Stimulated activated CD8-positive, alpha-beta memory T cell treated with anti-CD3 and anti-CD28 coated beads, Interleukin-4, amount 100 ng/mL, for 48 hours (primary cell): ENCODE measurements at places on chromosomes 1 and 21.

DNA sequence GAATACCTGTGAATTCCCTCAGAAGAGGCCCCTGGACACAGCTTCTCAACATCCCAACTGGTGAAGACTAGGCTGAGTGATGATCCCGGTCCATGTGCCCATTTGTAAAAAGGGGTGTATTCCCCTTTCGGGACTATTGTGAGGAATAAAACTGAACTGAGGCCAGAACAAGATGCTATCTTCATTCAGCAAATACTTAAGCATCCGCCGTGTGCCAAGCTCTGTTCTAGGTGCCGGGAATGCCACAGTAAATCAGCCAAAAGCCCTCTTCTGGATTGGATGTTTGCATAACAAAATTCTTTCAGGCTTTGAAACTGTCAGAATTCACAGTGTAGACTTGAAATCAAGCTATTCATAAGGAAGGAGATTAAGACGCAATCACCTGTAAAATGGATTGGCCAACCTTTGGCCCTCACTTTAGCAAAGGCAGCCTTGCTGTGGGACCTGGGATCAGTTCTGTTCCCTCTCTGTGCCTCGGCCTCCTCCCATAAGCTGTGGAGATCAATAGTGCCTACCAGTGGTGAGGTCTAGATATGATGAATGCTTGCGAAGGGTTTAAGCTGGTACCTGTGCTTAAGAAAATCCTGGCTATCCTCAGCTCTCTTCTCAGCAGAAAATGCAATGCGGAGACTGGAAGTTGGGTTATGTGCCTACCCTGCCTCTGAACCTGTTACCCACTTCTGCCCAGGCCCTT is 1.8 kb downstream of the ALPL start:
- no peak for DNase-seq

- DNase-seq = no peak
Measured at GRCh38 chr1:41365772-41366454, 4.7 kb downstream of the FOXO6 start.

DNA sequence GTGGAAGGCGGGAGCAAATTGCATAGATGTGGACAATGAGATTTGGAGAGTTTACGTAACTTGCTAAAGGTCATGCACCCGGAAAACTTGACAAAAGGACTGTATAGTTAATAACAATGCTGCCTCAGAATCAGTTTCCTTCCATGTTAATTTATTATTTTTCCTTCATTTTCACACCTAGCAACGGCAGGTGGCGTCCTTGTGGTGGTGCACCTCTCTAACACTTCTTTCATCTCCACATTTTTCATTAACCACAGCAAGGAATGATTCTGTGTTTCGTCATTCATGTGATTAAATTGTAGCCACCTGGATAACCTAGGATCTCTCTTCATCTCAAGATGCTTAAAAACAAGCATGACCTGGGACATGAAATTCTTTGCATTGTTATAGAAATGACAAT is 2133.0 kb downstream of the NCAM2 start:
- DNase-seq = no peak

DNA sequence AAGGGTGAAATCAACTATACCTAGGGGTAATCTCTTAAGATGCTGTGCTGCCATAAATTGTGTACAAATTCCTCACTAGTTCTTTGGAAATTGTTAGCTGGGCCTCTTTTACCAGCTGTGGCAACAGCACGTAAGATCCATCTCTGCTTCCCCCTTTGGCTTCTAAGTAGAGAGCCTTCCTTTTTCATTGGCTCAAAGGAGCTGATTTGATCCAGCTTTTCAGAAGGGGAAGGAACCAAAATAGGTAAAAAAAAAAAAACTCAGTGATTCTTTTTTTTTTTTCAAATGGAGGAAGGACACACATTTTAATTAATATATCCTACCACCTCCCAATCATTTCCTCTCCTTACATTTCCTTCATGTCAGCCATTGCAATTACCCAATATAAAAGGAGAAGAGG is 4.0 kb upstream of the RCAN1 start:
- DNase-seq = no peak

- DNase-seq = no peak
Measured at GRCh38 chr1:96256130-96256790, 465.3 kb upstream of the PTBP2 start.

DNA sequence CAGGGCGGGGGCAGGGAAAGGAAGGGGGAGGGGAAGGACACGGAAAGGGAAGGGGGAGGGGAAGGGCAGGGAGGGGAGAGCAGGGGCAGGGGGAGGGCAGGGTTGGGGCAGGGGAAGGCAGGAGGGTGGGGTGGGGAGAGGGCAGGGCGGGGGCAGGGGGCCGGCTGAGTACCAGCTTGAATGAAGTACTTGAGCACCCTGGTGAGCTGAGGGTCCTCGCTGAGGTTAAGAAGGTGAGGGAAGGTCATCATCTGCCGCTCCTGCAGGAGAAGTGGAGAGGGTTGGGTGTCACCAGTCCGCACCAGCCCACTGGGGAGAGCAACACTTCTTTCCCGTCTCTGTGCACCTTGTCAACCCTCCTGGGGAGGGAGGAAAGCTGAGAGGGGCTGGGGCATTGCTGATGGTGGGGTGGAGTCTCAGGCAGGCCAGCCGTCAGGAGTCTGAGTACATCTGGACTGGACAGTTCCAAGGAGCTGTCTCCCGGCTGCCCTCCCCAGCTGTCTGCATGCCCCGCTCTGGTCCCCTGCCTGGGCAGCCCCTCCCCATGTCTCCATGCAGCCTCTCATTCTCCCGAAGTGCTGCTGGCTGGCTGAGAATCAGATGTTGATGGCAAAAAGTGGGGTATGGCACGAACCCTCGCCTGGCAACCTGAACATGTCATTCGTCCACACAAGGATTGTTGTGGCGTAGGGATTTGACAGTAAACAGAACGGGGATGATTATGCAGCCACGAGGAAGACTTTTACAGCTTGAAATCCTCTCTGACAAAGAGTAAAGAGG is 70.0 kb downstream of the SCCPDH start:
- DNase-seq = no peak

- no peak for DNase-seq
Measured at GRCh38 chr1:233982827-233983518, 78.5 kb downstream of the SLC35F3 start.

- no peak for DNase-seq
Measured at GRCh38 chr1:211708006-211708405, 32.6 kb upstream of the NEK2 start.

- no peak for DNase-seq
Measured at GRCh38 chr1:119953266-119953998, 57.1 kb upstream of the ADAM30 start.

DNA sequence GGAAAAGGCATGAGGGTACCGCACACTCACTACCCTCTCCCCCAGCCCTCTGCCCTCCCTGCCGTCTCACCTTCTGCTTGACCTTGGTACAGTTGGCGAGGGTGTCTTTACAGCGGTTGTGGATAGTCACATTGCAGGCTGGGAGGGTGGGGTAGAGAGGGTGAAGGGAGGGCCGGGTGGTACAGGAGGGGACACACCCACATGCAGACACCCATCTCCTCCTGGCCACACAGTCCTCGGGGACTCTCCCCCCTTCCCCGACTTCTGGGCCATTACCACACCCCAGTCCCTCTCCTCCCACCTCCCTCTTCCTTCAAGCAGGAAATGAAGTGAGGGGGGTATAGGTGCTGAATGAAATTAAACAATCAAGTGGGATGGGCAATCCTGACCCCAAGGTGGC is 11.6 kb downstream of the ARHGEF2 start:
- no peak for DNase-seq

DNA sequence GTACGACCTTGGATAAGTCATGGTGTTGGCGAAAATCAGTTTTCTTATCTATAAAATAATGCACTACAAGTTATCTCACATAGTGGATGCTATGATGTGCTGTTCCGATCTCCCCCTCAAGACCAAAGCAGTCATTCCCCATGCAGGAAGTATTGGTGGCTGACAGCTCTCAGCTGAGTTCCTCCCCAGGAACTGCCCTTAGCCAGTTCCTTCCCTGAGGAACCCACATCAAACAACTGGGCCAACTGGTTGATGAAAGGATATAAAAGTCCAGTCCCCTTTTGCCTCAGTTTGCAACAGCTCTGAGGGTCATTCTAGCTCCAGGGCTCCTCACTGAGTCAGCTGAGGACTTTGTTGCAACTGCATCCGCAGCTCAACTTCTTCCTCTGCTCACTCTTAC is 16.1 kb upstream of the SLAMF1 start:
- no peak for DNase-seq

DNA sequence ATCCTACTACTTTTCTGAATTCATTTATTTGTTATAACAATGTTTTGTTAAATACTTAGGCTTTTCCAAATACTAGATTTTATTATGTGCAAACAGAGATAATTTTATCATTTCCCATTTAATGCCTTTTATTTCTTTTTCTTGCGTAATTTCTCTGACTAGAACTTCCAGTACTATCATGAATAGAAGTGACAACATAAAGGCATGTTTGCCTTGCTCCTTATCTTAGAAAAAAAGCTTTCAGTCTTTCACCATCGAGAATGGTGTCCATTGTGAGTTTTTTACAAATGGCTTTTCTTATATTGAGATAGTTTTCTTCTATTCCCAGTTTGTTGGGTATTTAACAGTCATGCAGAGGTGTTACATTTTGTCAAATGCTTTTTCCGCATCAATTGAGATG is 453.1 kb upstream of the ZP4 start:
- DNase-seq = no peak

DNA sequence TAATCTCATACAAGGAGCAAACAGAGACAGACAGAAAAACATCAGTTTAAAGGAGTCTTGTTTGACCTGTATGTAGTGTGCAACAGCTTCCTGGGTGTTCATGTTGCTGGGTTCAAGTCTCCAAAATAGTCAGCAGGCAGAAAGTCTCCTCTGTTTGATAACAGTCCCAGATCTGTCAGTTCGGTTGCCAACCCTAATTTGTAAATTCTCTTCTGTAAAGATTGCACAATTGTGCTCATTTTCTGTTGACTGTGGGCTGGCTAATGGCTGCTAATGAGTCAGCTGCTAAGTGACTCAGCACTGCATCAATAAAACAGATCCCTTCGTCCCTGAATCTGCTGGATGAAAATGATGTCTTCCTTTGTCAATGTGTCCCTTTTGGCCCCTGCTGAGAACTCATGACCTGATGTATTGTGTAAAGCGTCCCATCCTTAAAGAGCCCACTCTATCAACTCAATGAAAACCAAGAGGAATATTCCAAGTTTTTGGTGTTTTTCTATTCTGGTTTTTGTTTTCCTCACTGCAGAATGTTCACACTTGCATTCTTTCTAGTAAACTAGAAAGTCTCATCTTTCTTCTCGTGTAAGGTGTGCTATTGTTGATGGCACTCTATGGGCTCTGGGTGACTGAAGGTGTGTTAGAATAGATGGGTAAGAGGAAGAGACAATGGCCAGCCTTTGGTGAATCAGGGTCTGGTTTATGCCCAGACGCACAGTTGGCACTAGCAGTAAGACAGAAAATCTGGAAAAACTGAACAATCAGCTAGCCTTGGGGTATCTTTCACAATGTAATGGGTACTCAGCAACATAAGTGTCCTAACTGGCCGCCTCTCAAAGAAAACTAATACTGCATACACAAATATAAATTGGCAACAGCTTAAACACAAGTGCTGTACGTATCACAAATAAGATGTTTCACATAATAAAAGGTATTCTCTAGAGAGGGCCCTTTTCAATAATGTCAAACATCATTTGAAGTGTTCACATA is 75.1 kb upstream of the SIPA1L2 start:
- DNase-seq = no peak

GRCh38 chr1:229295745-229296144 is 24.8 kb downstream of the RAB4A start:
- no peak for DNase-seq

GRCh38 chr1:35407743-35408142 is 139.2 kb downstream of the ZMYM4 start:
- no peak for DNase-seq

GRCh38 chr1:205508227-205508714 is 3.8 kb downstream of the CDK18 start:
- DNase-seq = no peak

- peak; percentile 91 for DNase-seq
Measured at GRCh38 chr1:1122078-1122811, 6.4 kb upstream of the C1orf159 start.

DNA sequence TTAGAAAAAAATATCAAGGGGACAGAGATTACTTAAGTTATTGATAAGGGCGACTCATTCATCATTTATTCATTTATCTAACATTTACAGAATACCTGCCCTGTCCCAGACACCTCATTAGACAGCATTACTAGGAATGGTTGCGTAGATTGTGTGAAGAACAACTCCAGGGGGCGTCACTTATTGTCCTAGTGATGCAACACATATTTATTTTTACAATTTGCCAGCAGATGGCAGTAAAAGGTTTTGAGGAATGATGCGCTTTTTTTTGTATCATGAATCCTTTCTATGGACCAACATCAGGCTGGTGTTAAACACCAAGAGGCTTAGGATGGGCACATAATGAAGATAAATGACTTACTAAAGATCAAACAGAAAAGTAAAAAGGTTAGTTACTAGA is 5.5 kb downstream of the NCAM2 start:
- DNase-seq = no peak

DNA sequence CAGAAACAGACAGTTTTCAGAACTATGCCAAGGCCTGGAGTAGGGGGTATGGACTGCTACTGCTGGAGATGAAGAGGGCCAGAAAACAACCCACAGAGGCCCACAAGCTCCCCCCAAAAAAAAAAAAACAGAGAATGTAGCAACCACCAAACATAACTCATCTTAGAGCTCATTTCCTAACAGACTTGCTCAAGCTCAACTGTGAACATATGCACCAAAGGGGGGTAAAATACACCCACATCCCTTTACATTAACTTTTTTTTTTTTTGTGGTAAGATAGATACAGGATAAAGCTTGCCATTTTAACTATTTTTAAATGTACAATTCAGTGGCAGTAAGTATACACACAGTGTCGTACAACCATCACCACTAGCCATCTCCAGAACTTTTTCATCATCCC is 36.0 kb downstream of the SEC16B start:
- DNase-seq = no peak

GRCh38 chr1:186187601-186188000 is 187.5 kb downstream of the TPR start:
- DNase-seq = peak; percentile 23

DNA sequence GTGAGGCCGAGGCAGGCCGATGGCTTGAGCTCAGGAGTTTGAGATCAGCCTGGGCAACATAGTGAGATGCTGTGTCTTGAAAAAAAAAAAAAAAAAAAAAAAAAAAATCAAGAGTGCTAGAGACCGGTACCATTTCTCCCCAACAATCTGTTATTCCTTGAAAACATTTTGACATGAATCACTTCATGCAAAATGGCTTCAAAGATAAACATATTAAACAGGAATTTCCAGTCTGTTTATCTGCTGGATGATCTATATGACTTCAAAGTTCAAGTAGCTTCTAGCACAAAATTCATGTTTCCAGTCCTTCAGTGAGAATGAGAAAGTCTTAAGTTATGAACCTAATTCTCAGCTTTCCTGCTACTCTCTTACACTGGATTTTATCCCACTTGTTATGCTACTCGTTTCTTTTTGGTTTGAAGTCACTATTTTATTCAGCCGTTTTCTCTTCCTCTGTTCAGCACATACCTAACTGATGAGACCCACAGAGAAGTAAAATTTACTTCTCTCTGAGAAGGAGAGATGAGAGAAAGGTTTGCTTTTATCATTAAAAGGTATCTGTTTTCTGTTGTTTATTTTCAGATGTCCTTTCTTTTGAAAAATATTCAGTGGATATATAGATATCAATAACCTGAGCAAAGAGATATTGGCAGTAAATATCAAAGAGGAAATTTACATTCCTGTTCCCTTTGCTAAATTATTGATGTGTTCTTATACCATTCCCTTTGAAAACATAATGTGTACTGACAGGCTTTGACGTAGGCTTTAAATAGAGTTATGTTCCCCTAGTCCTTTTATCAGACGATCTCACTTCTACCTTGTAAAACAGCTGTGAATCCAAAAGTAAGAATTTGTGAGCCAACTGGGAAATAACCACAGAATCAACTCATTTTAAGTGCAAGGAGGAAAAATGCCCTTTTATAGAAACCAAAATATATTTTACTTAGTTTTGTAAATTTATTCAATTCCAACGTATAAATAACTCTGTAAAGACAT is 38.2 kb downstream of the CD46 start:
- no peak for DNase-seq
